ENCODE measurements at places on chromosomes 4 and X.

DNA sequence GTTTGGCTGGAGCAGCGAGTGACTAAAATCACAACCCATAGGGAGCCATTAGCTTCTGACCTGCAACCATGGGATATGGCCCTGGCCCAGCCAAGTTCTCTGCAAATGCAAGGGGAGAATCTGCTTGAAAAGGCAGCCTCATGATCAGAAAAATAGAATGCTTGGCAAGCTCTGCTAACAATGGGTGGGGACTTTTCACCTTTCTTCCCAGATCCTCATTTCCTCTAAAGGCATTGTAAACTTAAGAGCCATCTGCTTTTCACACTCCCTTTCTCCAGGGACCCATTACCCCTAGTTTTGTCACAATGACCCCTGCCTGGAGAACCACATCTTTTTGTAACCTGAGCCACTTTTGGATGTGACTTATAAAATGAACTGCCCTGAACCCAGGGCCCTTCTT, 104.3 kb downstream of the PARM1 start:
- no peak for DNase-seq

GRCh38 chr4:140408974-140409373, 18.5 kb downstream of the CLGN start:
- no peak for DNase-seq

DNA sequence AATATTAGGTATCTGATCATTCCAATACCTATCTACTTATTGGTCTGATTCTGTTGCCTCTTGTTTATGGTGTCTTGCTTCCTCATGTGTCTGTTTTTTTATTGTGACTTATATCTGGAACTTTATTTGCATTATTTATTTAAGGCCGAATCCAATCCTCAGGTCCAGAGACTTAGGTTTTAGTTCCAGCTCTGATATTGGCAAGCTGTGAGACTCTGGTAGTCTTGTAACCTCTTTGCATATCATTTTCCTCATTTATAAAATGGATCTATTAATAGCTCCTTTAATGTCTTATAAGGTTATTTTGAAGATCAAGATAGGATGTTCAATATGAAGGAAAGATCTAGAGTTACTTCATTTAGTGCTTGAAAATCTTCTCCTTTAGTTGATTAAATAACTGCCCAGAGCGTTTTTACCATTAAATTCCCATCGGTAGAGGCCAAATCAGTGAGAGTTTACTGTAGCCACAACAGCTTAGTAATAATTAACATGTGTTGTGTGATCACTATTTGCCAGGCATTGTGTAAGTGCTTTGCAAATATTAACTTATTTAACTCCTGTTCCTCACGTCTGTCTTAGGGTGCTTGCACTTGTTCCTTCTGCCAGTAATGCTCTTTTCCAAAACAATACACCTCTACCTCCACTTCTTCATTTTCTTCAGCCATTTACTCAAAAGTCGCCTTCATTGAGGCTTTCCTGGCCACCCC, 82.2 kb downstream of the CC2D2A start:
- no peak for DNase-seq

DNA sequence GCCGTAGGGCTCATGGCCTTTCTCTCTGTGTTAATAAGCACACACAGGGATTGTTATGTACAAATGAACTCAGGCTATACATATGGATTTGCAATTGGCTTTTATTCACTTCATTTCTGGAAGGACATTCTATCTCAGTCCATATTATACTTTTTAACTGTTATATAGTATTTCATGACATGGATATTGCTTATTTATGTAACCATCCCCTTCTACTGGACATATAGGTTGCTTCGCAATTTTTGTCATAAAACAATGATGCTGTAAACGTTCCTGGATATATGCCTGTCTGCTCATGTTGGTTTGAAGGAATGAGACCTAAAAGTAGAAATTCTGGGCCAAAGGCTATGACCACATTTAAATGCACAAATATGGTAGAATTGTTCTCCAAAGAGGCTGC, 158.1 kb downstream of the BCOR start:
- DNase-seq = no peak

DNA sequence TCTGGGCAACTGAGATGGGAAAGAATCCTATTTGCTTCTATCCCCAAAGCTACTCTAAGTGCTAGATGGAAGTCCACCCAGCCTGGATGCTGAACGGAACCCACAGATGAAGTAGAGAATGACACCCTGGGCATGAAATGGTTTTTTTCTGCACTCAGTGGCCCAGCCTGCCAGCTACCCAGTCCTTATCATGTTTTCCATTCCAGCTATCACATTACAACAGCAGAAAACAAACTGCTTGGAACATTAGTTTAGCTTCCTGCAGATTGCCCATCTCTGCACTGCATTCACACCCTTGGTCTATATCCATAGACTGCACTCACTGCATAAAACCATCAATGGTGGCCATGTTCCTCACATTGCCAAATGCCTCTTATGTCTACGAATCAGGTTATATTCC, 79.1 kb downstream of the NYX start:
- DNase-seq = no peak

DNA sequence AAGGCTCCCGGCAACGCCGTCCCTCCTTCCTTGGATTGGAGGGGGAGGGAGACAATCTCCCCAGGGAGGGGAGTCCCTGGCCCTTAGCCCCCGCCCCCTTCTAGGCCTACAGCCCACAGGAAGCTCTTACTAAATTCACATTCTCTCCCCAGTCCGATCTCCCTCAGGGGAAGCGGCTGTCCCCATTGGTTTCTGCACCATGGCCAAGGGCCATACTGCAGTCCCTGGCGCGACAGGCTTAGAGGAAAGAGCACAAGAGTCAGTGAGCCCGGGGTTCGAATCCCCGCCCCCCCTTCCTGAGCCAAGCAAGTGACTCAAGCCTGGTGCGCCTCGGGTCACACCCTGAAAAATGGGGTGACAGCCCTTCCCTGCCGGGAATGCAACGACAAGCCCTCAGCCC, 1.1 kb downstream of the ABLIM2 start:
- DNase-seq = peak; percentile 23
